GM10248 (cell line): ENCODE measurements at places on chromosomes 2 and 18.

DNA sequence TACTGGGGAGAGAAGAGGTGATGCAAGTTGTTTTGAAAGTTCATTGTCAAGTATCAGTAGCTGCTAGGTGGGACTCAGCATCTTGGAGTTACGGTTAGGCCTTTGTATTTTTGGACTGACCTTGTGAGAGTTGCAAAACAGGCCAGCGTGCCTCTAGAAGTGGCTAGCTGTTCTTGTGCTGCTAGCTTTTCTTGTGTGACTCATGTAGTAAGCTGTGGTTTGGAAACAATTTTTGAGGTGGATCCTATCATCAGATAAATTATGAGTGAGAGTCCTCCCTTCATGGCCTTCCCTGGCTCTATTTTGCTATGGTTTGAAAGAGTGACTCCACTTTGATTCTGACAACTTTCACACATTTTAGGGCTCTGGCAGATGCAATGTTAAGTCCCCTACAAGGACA is 409.2 kb upstream of the HS6ST1 start:
- DNase-seq: no peak

DNA sequence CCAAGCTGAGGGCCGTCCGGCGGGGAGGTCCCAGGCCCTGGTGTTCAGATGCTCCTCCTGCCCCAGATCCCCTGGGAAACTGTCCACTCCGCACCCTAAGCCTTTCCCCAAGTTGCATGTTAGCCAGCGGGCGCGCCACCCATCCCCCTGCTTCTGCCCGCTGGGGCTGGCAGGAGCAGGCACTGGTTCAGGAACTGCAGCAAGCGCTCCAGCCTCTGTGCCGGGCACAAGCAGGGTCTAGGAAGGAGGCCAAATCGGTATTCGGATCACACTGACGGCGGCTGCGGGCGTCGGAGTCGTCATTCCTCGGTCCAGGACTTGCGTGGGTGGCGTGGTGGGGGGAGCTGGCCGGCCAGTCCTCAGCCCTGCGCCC is 53.7 kb downstream of the FAM168B start:
- DNase-seq: no peak

DNA sequence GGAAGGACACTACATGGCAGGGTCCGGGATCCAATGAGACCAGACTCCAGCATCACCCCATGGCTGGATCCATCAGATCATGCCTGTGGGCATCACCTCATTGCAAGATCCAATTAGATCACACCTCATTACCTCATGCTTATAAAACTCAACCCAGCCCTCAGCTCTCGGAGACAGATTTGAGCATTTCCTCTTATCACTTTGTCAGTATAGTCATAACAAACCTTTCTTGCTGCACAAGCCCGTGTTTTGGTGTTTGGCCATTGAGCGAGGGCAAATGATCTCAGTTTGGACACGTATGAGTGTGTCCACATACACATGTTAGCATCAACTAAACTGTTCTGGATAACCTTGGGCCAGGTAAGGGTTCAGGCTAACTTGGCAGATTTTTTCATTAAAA is 58.8 kb downstream of the CCDC195 start:
- no peak for DNase-seq

- DNase-seq: no peak
These were observed 74.3 kb upstream of the KYNU start for GRCh38 chr2:142803158-142803557.

DNA sequence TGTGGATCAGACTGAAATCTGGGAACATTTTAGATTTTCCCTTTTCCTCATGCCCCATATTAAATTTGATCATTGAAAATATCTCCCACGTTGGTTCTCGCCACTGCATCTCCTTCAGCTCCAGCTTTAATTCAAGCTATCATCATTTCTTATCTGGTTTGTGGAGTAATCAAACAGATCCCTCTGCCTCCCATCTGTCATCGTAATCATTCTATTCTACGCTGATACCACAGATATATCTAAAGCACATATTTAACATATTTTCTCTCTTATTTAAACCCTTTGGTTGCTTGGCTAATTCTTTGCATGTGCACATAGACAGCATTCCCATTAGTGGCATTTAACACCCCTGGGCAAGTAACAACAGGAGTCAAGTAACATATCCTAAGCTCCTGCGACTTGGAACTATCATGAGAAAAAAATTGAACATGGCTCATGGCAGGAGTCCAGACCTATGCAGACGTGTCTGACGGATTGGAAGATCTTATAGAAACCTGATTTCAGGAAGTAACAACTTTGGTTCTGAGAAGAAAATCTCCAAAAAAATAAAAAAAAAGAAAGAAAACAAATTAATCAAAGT is 158.8 kb upstream of the KYNU start:
- DNase-seq: no peak

GRCh38 chr18:79971211-79971952 is 6.9 kb downstream of the HSBP1L1 start:
- no peak for DNase-seq

DNA sequence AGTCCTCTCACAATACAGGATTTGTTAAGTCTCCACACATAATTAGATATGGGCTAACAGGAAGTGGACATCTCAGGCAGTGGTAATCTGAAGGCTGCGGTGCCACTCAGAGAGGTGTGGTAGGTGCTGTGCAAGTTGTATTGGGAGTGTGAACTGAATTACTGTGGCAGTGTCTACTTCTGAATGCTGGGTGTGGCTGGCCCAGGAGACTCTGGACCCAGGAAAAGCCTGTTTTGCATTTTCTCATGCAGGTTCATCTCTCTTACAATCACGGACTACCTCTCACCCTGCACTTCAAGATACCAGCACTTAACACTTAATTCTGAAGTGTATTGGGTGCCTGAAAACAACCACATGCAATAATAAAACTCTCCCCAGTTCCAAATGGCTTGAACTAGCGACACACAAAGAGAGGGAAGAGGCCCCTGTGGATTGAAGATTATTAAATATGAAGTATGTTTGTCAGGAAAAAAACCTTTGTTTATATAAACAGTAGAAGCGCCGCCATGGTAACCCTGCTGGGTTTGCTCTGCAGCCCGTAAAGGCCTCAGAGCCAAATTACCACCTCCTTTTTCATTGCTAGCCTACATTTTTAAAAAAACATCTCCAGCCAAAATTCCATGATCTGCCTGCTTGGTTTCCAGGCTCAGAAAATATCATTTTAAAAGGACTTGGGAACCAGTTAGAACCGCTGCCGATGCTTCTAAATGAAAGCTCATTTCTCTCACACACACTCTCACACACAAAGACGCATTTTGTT is 77.5 kb downstream of the GFPT1 start:
- DNase-seq: no peak

DNA sequence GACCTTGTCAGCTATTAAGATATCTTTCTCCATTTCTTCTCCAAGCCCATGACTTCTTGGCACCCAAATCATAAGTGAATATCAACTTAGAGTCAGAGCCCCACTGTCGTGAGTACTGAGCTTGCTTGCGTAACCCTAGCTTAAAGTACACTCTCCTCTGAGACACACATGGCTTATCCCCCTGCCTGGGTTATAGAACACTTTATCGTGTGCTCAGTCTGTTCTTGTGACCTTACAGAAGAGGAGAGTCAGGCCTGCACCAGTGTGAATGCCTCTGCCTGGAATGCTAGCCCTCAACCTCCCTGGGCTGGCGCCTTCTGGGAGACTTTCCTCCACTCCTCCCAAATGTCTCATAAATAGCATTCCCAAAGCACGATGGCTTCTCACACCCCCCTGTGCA is 79.3 kb downstream of the CEP192 start:
- no peak for DNase-seq
